Nephron progenitor cell (in vitro differentiated cells): ENCODE measurements at places on chromosomes 13 and 19.

DNA sequence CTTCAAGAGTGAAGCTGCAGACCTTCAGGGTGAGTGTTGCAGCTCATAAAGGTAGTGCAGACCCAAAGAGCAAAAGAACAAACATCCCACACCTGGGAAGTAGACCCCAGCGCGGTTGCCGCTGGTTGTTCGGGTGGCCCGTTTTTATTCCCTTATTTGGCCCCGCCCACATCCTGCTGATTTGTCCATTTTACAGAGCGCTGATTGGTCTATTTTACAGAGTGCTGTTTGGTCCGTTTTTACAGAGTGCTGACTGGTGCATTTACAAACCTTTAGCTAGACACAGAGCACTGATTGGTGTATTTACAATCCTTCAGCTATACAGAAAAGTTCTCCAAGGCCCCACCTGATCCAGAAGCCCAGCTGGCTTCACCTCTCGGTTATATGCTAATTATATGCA, 1.0 kb downstream of the SCGB2B2 start:
- no peak overlapping the region for H3K4me3 ChIP-seq
- no peak for DNase-seq
- H3K36me3 ChIP-seq, result peaks cover 44% of the 10 kb centered on the region
- no peak overlapping the region for H3K27ac ChIP-seq

DNA sequence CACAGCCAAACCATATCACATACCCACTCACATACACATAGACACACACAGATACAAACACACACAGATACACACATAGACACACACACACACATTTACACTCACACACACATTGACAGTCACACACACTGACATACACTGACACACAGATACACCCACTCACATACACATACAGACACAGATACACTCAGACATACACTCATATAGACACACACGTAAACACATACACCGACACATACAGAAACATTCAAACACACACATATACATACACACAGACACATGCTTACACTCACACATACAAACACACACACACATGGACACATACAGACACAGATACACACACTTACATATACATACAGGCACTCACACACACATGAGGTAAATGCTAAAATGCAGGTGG, 30.2 kb downstream of the GJA3 start:
- H3K27ac ChIP-seq, result no peak overlapping the region
- peaks cover 19% of the 10 kb centered on the region for H3K27me3 ChIP-seq
- no peaks in the 10 kb centered on the region for H3K4me1 ChIP-seq
- no peak for DNase-seq
- no peak overlapping the region for H3K4me3 ChIP-seq

DNA sequence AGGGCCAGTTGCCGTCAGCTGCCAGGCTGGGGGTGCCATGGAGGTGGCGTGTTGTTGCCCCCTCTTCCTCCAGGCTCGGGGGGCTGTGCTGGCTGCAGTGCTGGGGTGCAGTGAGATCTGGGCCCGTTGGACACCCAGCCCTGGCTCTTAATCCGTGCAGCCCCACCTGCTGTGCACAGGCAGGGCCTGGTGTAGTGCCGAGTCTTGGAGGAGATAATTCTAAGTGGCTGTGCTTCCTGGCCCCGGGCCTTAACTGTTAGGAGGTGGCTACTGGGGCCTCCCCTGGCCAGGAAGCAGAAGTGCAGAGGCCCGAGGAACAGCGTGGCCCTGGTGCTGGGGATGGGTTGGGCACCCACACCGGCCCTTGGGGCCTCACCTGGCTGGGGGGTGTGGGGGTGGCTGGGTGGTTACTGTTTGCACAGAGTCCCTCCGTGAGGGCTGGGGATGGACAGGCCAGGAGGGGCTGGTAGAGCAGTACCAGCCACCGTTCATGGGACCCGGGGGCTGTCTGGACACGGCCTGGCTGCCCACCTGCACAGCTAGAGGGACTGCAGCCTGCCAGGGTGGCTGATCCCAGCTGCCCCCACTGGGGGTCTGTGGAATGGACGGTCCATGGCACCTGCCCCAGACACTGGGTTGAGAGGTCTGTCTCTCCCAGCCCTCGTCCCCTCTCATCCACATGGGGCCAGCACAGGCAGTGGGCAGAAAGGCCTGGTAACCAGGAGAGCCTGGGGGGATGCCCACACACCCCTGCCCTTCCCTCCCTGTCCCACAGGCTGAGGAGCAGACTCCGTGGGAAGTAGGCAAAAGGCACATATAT, 3.3 kb downstream of the GPX4 start:
- H3K36me3 ChIP-seq, result no peaks in the 10 kb centered on the region
- no peak overlapping the region for H3K27ac ChIP-seq
- H3K4me3 ChIP-seq, result peak overlapping the region; percentile 38
- no peak for DNase-seq
- H3K4me1 ChIP-seq, result peaks cover 19% of the 10 kb centered on the region
- H3K27me3 ChIP-seq, result no peaks in the 10 kb centered on the region

- H3K27ac ChIP-seq, result no peak overlapping the region
- no peak overlapping the region for H3K4me3 ChIP-seq
- H3K4me1 ChIP-seq, result peaks cover 55% of the 10 kb centered on the region
Observed at GRCh38 chr19:46901701-46902401, 41.1 kb downstream of the ARHGAP35 start.

GRCh38 chr13:111899714-111900389, 167.1 kb upstream of the SOX1 start:
- H3K36me3 ChIP-seq, result no peaks in the 10 kb centered on the region
- H3K4me1 ChIP-seq, result peaks cover 48% of the 10 kb centered on the region
- H3K27ac ChIP-seq, result no peak overlapping the region
- peaks cover 19% of the 10 kb centered on the region for H3K27me3 ChIP-seq

DNA sequence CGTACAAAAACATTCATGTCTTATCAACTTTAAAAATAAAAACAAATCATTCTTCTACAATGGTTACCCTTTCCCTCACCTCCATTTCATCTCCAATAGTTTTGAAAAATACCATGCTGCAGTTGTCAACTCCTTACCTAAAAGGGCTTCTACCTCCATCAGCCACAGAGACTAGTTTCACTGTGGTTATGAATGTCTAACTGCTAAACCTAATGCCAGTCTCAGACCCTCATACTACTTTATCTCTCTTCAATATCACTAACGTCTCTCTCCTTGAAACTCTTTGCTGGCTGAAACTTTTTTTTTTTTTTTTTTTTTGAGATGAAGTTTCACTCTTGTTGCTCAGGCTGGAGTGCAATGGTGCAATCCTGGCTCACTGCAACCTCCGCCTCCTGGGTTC, 27.1 kb downstream of the LNX2 start:
- no peaks in the 10 kb centered on the region for H3K27me3 ChIP-seq
- no peaks in the 10 kb centered on the region for H3K4me1 ChIP-seq
- no peak overlapping the region for H3K4me3 ChIP-seq

GRCh38 chr19:31418692-31419430, 69.6 kb upstream of the TSHZ3 start:
- peaks cover 58% of the 10 kb centered on the region for H3K27me3 ChIP-seq
- no peak for DNase-seq
- no peak overlapping the region for H3K27ac ChIP-seq
- H3K36me3 ChIP-seq, result no peaks in the 10 kb centered on the region

DNA sequence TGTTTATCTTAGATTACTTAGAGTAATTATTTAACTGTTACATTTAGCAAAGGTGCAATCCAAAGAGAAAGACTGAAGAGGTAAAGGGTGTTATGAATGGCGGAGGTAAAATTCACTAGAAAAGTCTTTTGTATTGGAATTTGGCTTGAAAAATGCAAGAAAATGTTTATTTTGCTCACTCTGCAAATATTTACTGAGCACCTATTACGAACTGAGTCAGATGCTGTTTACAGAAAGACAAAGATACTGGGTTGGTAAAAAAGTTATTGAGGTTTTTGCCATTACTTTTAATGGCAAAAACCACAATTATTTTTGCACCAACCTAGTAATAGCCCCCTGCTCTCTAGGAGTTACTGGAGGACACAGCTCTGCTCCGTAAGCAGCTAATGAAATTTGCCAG, 135.2 kb downstream of the RBM26 start:
- H3K27me3 ChIP-seq, result peaks cover 5% of the 10 kb centered on the region
- no peak for DNase-seq
- H3K36me3 ChIP-seq, result peaks cover 9% of the 10 kb centered on the region
- H3K27ac ChIP-seq, result no peak overlapping the region
- no peaks in the 10 kb centered on the region for H3K4me1 ChIP-seq
